ENCODE measurements at places on chromosomes 5 and 9.

- DNase-seq: no peak
Measured at GRCh38 chr5:43588842-43589241, 14.1 kb upstream of the NNT start.

DNA sequence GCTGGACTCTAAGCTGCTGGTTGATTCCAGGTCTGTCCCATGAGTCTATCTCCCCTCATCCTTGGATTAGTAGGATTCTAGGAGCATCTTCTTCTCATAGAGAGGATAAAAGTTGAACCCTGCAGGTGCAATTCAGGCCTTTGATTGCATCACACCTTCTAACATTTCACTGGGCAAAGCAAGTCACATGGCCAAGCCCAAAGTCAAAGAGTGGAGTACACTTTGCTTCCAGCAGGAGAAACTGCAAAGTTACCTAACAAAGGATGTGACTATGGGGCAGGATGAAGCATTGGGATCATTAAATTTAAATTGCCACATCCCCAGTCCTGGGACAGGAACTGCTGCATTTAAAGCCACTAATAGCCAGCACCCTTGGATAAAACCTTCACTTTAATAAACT, 51.0 kb upstream of the EGFLAM start:
- DNase-seq: no peak

DNA sequence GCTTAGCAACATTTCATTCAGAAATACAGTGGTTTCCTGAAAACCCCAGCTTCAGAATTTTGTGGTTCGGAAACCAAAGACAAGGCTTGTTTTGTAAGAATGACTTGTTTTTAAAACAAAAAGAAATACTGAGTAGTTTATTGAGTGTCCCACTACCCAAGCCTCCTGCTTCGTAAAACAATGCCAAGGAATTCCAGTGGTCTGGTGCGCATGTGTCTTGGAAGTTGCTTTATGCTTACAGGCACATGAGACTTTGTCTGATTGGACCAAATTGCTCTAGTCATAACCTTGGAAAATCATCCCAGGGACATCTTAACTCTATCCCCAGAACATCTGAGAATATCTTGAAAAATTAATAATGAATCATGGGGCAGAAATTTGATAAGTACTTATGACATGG, 77.1 kb upstream of the FST start:
- no peak for DNase-seq

GRCh38 chr5:144125163-144125726, 45.2 kb downstream of the YIPF5 start:
- DNase-seq: no peak

- DNase-seq: no peak
Measured at GRCh38 chr5:132214491-132214890, 13.2 kb downstream of the P4HA2 start.

DNA sequence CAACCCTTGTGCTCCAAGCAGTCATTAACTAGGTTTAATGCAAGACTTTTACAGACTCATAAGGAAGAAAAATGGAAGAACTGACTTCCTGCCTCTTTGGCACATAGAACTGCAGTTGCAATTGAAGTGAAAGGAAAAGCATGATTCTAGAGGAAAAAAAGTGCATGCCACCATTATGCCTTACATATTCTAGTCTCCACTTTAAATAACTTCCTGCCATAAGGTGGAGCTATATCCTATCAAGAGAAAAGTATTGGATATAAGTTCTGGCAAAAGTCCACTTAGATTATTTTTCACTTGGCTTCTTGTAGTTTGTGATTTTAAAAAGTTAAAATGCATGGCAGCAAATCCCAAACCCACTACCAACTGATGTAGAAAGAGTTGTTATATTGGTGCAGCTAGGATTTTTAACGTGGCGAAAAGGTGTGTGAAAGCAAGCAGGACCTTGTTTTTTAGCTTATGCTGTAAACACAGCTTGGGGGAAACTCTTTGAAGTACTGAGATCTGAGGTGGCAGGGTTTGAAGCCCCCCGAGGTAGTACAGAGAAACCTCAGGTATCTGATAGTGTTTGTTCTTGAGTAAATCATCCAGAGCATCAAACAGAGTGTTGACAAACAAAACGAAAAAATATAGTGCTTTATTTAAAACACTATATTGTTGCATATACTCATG, 117.9 kb downstream of the ANXA1 start:
- DNase-seq: no peak

GRCh38 chr5:8329773-8330172, 460.8 kb downstream of the MTRR start:
- no peak for DNase-seq

DNA sequence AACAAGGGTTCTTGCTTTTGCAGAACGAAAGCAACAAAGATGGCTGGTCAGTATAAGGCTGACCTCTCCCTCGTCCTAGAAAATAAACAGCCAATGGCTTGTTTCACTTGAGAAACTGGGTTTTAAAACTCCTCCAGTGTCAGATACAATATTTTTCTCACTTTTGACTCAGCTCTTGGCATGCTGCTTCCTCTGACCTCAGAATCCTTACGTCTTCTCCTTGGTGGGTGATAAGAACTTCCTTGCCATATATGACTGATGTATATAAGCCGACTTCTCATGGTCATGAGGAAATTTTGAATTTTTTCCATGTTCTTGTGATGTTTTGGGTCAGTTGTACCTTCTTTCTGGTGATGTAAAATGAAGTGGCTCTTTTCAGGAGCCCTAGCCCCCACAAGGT, 3.8 kb downstream of the ZNF618 start:
- no peak for DNase-seq

DNA sequence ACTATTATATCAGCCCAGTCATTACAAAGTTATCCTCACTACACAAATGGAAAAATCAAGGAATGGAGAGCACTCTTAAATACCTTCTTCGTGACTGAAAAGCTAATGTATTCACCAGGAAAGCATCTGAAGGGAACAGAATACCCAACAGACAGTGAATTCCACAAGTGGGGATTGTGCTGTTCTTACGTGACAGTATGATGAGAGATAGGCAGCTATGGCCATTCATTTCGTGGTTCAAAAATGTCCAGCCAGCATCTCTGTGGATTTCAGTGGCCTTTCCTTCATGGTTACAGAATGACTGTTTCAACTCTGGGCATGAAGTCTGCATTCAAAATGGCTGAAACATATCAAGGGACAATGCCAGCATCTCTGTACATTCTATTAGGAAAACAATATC, 323.8 kb downstream of the PRELID2 start:
- no peak for DNase-seq

DNA sequence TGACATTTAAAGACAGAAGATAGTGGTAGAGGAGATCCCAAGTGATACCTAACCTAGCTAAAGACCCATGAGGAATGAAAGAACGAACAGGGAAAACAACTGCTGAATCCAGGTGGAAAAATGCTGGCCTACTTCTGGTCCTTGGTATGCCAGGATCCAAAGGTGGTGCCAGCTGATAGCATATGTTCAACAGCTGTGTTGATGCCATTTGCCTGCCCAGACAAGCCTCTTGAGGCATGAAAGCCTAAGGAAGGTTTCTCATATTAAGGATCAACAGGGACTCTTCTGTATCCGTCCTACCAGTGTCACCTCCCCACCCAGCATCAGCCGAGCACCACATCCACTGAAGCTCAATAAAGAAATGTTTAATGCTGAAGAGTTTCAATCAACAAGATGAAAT, 225.7 kb upstream of the DMRT1 start:
- no peak for DNase-seq

DNA sequence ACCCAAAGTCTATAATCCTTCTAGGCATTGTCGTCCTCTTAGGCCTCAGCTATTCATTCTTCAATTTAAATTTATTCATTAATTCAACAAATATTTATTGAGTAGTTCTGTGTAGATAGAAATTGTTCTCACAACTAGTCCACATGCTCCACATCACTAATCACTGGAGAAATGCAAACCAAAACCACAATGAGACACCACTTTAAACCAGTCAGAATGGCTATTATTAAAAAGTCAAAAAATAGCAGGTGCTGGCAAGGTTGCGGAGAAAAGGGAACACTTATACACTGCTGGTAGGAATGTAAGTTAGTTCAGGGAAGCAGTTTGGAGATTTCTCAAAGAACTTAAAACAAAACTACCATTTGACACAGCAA, 51.1 kb upstream of the TNFSF15 start:
- no peak for DNase-seq
